ENCODE measurements at places on chromosomes 1 and 21.

DNA sequence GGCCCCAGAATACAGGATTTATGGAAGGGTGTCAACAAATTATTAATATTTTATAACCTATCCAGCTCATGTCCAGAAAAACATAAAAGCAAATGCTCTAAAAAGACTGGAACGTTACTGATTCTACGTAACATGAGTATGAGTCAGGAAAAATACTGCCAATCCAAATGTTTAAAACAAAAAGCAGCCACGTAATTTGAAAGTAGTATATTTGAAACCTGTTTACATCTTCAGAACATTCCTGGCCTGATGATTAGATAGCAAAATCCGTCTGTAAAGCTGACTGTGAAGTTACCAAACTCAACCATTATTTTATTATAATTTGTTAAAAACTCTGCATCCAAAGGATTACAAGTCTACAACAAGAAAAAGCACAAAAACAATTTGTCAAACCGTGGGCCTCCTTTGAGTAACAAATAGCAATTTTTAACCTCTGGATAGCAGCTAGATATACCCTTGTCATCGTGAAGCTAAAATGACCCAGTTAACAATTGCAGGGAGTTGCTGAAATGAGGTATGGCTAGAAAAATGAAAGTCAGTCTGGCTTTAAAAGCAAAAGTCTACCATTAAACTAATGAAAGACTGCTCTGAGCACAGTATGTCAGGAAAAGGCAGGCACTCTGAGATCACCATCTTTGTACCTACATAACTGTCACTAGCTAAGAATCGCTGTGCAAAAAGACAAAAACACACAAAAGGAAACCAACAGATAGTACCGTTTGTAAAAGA is 1.2 kb downstream of the UBR4 start:
- DNase-seq: no peak

DNA sequence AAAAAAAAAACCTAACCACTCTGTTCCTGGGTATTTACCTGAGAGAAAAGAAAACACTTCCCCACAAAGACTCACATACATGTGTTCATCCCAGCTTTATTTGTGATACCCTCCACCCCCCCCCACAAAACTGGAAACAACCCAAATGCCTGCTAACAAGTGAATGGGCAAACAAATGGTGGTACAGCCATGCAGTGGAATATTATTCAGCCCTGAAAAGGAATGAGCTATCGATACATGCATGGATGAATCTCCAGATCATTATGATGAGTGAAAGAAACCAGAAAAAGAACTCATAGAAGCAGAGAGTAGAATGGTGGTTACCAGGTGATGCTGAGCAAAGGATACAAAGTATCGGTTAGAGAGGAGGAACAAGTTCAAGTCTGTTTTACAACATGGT is 38.0 kb upstream of the UTS2 start:
- DNase-seq: no peak

- DNase-seq: no peak
Measured at GRCh38 chr1:160047111-160047991, 15.6 kb upstream of the PIGM start.

DNA sequence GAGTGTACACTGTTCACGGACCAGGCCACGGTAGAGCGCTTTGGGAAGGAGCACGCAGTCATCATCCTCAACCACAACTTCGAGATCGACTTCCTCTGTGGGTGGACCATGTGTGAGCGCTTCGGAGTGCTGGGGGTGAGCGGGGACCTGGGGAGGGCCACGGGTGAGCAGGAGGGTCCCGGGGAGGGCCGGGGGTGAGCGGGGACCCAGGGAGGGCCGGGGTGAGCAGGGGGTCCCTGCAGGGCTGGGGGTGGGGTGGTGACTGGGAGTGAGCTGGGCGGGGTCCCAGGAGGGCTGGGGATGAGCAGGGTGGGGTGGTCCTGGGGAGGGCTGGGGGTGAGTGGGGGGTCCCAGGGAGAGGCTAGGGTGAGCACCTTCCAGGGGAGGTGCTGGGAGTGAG is 44.1 kb upstream of the TRAPPC10 start:
- DNase-seq: no peak

- no peak for DNase-seq
Measured at GRCh38 chr1:170414989-170415709, 116.8 kb upstream of the GORAB start.

DNA sequence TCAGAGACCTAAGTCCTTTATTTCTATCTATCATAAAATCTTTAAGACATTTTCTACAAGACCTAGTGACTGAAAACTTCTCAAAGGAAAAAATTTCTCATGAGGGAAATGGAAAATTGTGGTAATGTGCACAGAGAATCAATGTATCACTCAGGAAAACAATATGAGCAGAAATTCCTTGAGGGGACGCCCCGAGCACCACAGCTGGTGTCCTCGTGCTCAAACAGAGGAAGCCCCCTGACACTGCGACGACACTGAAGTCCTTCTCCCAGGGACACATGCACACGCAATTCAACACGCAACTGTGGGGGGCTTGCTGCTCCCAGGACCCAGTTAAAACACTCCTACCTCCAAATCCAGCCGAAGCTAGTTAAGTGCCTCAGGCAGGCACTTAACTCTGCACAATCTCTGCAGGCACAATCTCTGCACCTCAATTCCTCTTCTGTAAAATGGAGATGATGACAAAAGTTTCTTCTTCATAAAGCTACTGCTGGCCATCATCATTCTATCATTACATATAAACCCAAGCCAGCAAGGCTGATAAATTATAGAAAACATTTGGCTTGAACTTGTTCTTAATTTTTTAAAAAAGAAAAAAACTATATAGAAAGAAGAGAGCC is 16.0 kb downstream of the ZBTB17 start:
- DNase-seq: no peak

GRCh38 chr21:26669215-26669764 is 96.2 kb upstream of the CYYR1 start:
- no peak for DNase-seq

DNA sequence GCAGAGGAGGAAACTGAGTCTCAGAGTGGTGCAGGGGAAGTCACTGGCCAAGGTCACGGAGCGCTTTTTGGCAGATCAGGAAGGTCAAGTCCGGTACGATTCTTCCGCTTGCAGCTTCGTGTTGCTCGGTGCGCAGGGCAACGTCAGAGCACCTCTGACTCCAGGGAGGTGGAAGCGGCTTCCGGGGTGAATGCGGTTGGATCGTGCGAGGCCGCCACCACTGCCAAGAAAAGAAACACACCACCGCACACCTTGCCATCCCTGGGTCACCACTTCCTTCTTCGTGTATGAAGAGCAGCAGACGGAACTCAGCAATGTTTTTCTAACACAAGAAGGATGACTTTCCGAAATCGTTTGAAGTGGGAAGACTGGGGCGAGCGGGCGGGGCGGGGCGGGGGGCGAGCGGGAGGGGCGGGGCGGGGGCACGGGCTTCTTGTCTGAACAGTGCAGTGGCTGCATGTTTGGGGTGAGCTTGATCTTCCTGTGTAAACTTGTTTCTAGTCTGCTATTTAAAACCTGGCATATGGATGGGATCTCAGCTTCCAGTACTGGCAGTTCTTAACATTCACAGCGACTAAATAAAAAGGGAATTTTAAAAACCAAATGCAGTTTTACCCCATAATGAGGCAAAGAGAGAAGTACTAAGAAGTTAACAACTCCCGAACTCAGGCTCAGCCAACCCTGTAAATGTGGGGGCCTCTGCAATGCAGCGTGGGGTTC is 300.0 kb downstream of the RRAGC start:
- DNase-seq: peak; percentile 67

DNA sequence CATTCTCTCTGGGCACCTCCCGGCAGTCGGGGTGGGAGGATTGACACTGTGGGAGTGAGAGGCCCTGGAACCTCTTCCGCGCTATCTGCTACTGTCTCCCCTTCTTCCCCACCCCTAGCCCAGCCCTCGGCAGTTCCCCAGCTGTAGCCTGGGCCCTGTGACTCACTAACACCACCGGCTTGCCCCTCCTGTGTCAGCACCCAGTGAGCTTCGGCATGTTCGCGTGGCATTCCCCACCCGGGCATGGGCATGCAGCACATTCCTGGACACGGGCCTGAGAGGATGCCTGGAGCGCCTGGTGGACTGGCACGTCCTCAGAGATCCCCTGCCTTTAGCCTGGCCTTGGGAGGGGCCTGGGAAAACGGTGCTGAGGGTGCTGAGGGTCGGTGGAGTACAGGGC is 1.3 kb downstream of the CDK18 start:
- DNase-seq: peak; percentile 26

DNA sequence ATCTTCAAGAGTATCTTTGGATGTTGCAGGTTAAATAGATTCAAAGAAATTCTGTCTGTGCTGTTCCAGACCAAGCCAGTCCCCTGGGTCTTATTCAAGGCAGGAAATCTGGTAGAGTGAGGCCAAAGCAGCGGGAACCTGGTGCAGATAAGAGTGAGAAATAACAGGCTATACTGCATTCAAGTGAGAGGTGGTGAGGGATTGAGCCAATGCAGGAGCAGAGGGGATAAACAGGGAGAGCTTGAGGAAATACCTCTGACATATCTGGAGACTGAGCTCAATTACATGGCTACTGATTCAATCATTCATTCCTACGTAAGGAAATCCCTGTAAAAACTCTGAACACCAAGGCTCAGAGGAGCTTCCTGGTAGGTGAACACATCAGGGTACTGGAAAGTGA is 17.2 kb upstream of the PSMA5 start:
- no peak for DNase-seq

- DNase-seq: no peak
Measured at GRCh38 chr1:84348759-84349158, 47.3 kb downstream of the SAMD13 start.

- DNase-seq: peak; percentile 21
Measured at GRCh38 chr1:227356620-227357146, 38.4 kb upstream of the CDC42BPA start.

DNA sequence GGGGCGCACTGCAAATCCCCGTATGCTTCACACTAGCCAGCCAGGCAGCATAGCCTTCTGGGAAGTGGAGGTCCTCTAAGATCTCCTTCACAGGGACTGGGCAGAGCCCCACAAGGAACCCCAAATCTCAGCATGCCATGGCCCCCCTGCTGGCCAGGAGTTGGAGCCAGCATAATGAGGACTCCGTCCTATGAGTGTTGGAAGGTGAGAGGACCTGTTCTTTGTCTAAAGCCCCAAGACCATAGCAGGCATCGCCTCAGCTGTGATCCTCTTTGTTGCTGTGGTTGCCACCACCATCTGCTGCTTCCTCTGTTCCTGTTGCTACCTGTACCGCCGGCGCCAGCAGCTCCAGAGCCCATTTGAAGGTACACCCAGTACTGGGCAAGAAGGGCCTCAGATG is 1.5 kb downstream of the SHISA4 start:
- DNase-seq: no peak

DNA sequence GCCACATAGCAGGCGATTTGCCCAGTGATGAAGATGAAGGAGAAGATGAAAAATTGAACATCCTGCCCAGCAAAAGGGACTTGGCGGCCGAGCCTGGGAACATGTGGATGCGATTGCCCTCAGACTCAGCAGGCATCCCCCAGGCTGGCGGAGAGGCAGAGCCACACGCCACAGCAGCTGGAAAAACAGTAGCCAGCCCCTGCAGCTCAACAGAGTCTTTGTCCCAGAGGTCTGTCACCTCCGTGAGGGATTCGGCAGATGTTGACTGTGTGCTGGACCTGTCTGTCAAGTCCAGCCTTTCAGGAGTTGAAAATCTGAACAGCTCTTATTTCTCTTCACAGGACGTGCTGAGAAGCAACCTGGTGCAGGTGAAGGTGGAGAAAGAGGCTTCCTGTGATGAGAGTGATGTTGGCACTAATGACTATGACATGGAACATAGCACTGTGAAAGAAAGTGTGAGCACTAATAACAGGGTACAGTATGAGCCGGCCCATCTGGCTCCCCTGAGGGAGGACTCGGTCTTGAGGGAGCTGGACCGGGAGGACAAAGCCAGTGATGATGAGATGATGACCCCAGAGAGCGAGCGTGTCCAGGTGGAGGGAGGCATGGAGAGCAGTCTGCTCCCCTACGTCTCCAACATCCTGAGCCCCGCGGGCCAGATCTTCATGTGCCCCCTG is 3.3 kb downstream of the ZBTB18 start:
- no peak for DNase-seq

DNA sequence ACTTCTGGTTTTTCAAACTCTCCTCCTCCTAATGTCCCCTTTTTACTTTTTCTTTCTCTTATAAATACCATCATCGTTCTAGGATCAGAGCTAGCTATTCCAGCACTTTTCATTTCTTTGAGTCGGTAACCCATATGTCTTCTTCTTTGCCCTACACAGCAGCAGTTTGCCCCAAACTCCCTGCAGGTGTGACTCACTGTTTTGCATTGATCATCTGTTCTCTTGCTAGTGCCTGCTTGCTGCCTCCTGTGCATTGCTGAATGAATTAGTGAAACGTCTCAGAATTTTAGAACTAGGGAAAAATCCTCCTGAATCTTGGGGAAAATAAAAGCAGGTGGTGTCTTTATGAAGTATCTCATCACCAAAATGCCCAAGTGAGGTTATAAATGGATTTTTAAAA is 21.7 kb downstream of the KCNK2 start:
- DNase-seq: no peak

- no peak for DNase-seq
Measured at GRCh38 chr1:110588486-110588885, 17.7 kb downstream of the KCNA2 start.

- no peak for DNase-seq
Measured at GRCh38 chr1:218336328-218336727, 8.8 kb upstream of the TGFB2 start.

GRCh38 chr1:118899340-118899739 is 88.8 kb downstream of the TBX15 start:
- DNase-seq: no peak

Data from transverse colon (tissue), 4 donors.